Stimulated activated CD4-positive, alpha-beta T cell treated with anti-CD3 and anti-CD28 coated beads, Interleukin-1b, Interleukin-23, amount 100 ng/mL, for 4 hours (primary cell): ENCODE measurements at places on chromosomes 6 and 20.

DNA sequence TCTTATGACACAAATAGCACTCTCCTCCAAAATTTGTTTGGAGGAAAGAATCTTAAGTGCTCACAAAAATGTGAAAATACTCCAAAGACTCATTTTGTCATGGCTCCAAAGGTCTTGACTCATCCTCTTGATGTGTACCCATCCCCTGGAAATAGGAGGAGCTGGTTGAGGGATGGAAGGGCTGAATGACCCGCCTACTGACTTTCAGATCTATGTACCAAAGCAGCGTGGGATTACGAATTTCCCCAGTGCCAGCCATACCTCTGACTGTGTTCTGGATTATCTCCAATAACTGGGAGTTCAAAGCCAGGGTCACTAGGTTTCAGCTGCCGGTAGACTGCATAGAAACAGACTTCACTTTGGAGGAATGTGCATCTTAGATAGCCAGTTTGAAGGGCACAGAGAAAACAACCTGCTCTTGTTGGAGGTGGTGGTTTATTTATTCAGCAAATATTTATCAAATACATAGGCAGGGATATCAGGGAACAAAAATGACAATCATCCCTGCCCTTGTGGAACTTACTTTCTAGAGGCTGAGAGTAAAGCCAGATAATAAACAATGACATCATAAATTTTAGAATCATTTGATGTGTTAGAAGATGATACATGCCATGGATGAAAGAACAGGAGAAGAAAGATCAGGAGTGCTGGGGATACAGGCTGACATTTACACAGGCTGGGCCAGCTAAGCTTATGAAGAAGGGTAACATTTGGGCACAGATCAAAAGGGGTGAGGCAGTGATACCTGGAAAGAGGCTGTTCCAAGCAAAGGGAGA lies 246.6 kb downstream of the TBXT start:
- DNase-seq = no peak

- no peak for DNase-seq
Observed at GRCh38 chr6:22327881-22328280, 31.0 kb upstream of the PRL start.

DNA sequence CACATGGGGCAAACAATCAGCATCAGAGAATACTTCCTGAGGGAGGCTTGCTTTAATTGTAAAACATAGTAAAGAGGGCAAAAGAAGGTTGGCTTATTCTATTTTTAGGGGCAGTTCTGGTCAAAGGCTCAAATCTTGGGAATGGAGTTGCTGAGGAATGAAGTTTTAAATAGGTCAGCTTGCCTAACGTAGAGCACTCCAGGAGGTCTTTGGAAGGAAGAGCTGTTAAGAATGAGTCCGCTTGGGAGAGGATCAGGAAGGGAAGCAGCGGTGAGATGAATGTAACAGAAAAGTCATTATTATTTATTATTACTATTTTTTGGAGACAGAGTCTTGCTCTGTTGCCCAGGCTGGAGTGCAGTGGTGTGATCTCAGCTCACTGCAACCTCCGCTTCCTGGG lies 108.7 kb downstream of the ZFAND3 start:
- DNase-seq = no peak

GRCh38 chr6:54193560-54193959 lies 82.3 kb downstream of the MLIP start:
- no peak for DNase-seq
